ENCODE measurements at places on chromosomes 16 and 17.

DNA sequence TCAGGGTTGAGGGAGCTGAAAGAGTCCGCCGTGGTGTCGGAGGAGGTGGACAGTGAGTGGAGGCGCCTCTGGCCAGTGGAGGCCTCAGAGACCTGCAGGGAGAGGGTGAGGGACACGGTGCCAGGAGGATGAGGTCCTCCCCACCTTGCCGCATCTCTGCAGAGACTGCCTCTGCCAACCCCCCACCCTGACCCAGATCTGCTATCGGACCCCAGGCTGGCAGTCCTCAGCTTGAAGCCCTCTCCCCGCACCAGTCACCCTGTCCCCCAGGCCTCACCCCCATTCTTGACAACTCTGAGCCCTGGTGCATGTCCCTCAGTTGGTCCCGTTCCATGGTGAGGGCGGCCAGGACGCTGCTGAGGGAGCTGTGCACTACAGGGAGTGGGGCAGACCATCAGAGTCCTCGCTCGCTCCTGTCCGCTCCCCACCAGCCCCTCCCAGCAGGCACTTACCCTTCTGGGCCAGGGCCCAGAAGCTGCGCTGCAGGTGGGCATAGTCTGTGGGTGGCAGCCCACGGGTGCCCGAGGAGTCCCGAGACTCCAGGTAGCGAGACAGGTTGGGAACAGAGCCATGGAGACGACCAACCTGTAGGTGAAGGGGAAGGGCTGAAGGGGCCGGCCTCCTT lies 5.4 kb downstream of the OSBPL7 start:
- peak; percentile 29 for DNase-seq

DNA sequence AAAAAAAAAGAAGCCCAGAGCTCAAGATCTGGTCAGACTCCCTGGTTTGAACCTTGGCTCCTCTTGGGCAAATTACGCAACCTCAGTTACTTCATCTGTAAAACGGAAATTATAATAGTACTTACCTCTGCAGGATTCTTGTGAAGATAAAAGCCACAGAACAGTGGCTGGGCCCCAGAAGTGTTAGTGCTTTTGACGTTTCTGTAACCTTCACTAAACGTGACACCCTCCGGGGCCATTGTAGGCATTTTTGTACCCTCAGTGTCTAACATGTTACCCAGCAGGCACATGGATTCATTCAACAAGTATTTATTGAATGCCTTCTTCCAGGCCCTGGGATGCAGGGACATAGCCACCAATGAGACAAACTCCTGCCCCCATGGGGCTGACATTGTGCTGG lies 58.0 kb downstream of the PITPNC1 start:
- no peak for DNase-seq

DNA sequence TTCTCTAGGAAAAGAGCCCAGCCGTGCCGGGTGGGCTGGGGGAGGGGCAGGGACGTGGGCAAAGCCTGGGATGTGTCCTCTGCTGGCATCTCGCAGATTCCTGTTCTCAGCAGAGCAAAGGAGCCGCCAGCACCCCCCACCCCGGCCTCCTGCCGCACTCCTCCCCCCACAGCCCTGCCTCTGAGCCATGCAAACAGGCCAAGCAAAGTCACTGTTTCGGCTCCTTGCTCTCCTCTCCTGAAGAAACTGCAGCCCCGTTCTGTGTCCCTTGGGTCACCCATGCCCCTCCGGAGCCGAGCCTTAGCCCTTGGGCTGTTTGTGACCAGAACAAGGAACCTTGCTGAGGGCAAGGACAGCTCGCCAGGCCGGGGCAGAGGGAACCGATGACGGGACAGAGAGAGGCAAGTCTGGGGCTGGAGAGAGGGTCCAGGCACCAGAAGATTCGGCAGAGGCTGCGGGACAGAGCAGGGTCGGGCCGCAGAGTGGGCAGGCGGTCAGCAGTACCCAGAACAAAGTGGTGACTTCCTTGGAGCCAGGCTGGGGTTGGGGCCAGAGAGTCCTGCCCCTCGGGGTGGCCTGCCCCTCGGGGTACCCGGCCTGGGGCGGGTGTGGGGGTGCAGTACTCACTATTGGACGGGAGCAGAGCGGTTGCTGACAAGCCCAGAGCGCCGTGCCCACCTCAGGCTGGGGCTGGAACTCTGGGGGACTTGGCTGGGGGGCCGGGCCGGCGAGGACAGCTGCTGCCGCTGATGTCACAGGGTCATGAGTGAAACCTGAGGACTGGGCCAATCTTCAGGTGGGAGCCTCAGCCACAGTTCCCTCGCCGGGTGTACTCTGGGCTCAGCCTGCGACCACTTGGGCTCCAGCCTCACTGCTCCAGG lies 9.2 kb upstream of the PRR29 start:
- peak; percentile 55 for DNase-seq

DNA sequence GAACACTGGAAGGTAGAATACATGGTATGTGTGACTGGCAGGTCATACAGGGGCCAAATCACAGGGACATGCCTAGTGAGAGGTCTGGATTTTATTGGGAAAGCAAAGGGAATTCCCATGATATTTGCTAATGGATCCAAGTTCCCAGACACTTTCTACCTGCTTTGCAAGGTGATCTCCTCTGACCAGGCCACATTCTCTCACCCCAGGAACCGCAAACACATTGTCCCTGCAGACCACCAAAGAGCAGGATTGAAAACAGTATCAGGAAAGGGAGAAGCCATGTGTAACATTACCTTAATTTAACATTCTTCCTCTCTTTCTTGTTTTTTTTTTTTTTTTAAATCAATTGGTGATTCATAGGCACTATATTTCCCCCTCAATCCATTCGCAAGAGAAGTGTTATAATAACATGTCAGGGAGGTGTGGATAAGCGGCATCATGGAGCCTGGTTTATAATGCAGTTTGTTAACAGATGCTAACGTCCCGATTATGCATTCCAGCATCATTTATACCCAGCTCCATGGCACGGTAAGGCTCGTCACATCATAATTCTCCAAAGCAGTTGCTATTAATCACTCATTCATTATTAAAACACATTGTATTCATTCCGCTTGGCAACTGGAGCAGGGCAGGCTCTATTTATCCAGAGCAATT lies 155.1 kb upstream of the CCL2 start:
- DNase-seq, result no peak

- DNase-seq, result no peak
Measured at GRCh38 chr16:84446084-84446483, 58.4 kb downstream of the MEAK7 start.
